ENCODE measurements at places on chromosomes 5 and 9. TPM values are rescaled to one million over a fixed set of nuclear protein-coding genes. Genes with fewer than 3 reads are reported as not detected.

Gene SHC3
- total RNA-seq: 17.8 TPM

Gene C5orf34
- total RNA-seq: 2.8 TPM

Gene ZFP2
- under 0.01 TPM for total RNA-seq

Gene PCDHGB4
- total RNA-seq: 9.6 TPM

Gene SPRY4
- 8.7 TPM for total RNA-seq

Gene PCDHGB6
- 2.5 TPM for total RNA-seq

Gene ARL14EPL
- total RNA-seq: not detected

Gene PPP2R2B
- total RNA-seq: not detected

Gene LCN12
- total RNA-seq: not detected

Gene SPINK14
- not detected for total RNA-seq

Gene CARD6
- 23.7 TPM for total RNA-seq

Gene CAMK4
- 5.1 TPM for total RNA-seq

Gene PLAA
- total RNA-seq: 39.5 TPM

Gene PLAC8L1
- not detected for total RNA-seq

Gene CDX1
- total RNA-seq: 0.38 TPM

Gene WDR31
- 1.3 TPM for total RNA-seq

Gene SMIM33
- total RNA-seq: under 0.01 TPM

Gene FOXE1
- total RNA-seq: under 0.01 TPM

Gene NRARP
- 0.28 TPM for total RNA-seq

Gene KIF20A
- total RNA-seq: 86.5 TPM

Gene GPR21
- total RNA-seq: 0.38 TPM
